Activated CD8-positive, alpha-beta memory T cell treated with anti-CD3 and anti-CD28 coated beads, Interleukin-2, amount 50 U/mL, for 48 hours (primary cell): ENCODE measurements at places on chromosomes 16 and 17.
A peak's percentile ranks its signal among the peaks of the same experiment; 100 is the strongest.

DNA sequence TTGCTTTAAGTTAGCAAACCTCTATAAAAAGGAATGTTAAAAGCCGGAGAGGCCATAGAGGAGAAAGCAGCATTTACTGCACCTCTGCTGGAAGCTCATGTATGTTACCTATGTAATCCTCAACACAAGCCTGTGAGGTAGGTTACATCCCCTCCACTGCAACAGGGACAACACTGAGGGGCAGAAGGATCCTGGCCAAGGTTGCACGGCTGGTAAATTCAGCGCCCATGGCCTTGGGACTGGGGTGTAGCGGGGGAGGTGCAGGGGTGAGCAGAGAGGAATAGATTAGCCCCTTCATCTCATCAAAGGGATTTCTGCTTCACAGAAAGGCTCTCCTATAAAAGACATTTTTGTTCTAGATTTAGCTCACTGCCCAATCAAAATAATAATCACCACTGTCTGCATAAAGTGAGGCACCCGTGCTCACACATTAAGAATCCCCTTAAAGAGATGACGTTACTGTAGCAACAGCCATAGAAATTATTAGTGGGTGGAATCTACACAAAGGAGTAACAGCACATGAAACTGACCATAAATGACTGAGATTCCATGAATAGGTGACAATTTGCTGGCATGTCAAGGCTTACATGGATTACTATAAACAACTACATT is 3.3 kb downstream of the ZCCHC14 start:
- no peak for DNase-seq

DNA sequence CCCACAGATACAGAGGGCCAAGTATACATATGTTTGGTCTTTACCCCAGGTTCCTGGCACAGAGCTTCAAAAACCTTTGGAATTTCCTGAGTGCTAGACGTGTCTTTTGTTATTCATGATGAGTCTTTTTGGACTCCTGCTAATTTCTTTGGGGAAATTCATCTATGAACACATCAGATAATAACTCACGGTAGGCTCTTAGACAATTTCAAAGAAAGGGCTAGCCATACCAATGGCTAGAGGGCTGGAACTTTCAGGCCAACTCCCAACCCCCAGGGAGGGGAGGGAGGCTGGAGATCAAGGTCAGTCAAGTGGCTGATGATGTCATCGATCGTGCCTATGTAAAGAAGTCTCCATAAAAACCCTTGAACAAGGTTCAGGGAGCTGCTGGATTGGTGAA is 101.9 kb downstream of the STX8 start:
- DNase-seq = no peak

DNA sequence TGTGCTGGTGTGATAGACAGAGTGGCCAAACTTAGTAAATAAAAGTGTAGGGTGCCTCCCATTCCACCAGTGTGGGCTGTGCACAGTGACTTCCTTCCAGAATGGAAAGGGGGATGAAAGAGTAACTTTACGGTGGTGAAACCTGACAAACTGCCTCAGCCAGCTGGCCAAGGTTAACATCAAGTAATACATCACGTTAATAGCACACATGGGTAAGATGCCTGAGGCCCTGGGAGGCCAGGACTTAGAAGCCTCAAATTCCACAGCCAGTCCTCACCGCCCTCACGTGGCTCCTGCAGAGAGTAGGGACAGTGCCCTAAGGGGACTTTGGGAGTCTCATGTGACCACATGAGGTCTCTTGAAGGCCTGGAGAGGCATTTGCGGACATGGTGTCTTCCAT is 14.1 kb downstream of the RMI2 start:
- no peak for DNase-seq

- DNase-seq = no peak
These were observed 412.8 kb downstream of the ZFHX3 start for GRCh38 chr16:72635104-72635503.

DNA sequence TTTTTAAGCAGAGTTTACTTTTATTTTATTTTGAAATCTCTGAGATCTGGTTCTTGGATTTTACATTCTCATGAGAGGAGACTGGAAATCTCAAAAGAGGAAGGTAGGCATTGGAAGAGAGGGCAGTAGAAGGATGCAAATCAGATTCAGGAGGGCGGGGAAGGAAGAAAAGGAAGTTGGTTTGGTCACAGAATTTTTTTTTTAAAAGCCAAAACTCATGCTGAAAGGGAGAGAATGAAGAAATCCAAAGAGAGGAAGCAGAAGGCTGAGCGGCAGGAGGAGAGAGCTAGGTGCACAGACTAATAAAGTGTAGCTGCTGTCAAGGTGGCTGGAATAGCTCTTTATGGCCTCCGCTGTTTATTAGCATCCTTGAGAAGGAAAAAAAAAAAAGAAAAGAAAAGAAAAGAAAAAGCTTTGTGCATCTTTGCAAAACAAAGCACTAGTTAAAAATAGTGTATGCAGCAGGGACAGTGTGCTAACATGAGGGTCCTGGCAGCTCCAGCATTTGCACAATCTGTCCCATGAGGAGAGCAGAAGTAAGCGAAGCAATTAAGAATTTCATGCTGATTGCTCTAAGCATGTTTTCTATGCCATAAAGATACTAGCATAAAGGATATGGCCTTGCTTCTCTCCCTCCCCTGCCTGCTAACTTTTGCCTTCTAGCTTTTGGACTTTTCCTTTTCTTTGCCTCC is 194.2 kb downstream of the ZFHX3 start:
- no peak for DNase-seq

DNA sequence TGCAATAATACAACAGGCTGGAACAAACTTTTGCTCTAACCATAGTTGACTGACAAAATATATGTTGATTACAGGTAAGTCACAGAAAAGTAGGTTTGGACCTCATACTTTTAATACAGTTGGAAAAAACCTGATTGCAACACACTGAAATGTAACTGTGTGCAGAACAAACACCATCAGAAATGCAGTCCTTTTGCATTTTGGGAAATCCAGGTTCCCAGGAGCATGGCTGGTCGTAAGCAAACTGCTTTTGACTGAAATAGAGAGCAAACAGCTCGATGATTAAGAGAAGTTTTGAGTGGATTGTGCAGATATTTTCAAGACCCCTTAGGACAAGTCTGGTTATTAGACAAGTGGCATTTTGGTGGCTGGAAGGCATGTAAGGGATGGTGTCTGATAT is 8.0 kb downstream of the IGF2BP1 start:
- peak; percentile 7 for DNase-seq

GRCh38 chr16:73483076-73483791 is 435.3 kb upstream of the ZFHX3 start:
- no peak for DNase-seq

DNA sequence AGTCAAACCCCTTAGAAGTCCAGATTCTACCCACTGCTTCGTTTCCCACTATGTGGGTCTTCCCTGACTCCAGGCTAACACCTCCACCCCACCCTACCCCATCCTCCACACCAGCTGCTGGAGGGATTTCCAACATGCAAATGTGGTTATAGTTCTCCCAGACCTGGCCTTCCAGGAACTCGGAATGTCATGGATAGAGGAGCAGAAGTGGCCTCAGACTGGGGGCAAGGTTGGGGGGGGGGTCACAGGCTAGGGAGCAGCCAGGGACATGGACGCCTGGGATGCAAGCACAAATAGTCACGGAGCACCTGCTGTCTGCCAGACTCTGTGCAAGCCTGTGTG is 2.0 kb downstream of the CAMKK1 start:
- DNase-seq = no peak

DNA sequence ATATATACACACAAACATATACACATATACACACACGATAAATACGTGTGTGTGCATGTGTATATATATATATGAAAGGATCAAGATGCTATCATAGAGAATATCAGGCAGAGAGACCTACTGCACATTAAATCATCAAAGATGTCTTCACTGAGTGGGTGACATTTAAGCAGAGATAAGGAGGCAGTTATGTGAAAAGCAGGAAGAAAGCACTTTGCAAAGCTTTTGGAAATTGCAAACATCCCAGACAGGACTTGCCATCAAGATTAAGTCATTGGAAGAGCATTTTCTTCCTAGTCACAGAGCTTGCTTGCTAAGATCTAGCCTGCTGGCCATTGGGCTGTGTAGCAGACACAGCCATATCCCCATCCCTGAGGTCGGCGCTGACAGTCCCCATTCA is 56.4 kb downstream of the VAT1L start:
- no peak for DNase-seq

- no peak for DNase-seq
These were observed 70.8 kb downstream of the XPO6 start for GRCh38 chr16:28140788-28141618.

- peak; percentile 71 for DNase-seq
These were observed 41.2 kb upstream of the HAPSTR1 start for GRCh38 chr16:9050102-9050830.

GRCh38 chr17:73560661-73561060 is 83.6 kb downstream of the SDK2 start:
- no peak for DNase-seq

GRCh38 chr16:78278056-78278450 is 178.6 kb downstream of the WWOX start:
- no peak for DNase-seq
